GM18507 (cell line): ENCODE measurements at places on chromosomes 6 and 20.

- DNase-seq = no peak
Observed at GRCh38 chr6:108581932-108582475, 21.3 kb downstream of the FOXO3 start.

DNA sequence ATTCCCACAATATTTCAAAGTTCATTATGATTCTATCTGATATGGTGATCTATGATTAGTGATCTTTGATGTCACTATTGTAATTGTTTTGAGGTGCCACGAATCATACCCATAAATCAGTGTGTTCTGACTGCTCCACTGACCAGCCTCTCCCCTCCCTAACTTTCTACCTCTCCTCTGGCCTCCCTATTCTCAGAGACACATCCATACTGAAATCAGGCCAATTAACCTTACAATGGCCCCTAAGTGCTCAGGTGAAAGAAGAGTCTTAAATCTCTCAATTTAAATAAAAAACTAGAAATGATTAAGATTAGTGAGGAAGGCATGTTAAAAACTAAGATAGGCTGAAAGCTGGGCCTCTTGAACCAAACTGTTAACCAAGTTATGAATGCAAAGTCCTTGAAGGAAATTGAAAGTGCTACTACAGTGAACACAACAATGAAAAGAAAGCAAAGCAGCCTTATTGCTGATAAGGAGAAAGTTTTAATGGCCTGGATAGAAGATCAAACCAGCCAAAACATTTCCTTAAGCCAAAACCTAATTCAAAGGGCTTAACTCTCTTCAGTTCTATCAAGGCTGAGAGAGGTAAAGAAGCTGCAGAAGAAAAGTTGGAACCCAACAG lies 196.9 kb upstream of the SHLD1 start:
- no peak for DNase-seq

GRCh38 chr20:59300333-59301081 lies at the start of gene EDN3:
EDN3 (plus strand) TSS chr20:59300611; CDS start chr20:59300813, 202 bp downstream.
- no peak for DNase-seq

DNA sequence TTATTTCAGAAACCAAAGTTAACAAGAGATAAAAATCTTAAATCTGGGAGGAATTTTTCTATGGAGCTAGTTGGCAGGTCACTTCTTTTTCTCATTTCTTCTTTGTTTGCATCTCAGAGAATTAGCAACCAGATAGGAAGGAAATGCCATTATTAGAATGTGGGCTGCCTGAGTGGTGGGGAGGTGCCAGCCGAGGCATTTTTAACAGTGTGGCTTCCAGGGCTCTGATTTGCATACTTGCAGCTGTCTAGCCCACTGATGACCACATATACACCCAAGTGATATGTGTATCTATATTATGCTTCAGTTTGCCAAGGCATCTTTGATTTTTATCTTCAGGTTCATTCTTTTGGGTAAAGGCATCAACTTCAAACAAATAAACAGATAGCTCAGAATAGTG lies 206.7 kb downstream of the CLIC5 start:
- DNase-seq = no peak
